ENCODE measurements at places on chromosomes 3 and 15.

DNA sequence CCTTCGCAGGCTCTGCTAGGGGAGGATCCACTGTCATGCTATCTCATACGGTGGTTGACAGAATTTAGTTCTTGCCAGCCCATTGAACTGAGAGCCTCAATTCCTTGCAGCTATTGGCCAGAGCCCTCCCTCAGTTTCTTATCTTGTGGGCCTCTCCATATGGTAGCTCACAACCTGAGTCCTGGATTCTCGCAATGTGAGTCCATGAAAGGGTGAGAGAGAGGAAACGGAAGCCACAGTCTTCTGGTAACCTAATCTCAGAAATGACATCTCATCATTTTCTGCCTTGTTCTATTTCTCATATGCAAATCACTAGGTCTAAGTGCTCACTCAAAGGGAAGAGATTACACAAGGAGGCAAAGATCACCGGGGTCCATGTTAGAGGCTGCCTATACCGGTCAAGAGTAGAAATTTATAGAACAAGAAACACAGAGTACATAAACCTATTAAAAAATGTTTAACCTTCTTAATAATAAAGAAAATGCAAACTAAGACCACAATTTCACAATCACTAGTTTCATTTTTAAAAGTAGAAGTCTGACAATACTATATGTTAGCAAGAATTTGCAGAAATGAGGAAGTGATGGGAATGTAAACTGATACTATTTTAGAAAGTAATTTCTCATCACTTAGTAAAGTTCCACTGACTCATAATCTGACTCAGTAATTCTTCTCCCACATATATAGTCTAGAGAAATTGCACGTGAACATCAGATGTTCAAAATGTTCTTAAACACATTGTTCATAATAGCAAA, 378.4 kb upstream of the AGTR1 start:
- DNase-seq = no peak

DNA sequence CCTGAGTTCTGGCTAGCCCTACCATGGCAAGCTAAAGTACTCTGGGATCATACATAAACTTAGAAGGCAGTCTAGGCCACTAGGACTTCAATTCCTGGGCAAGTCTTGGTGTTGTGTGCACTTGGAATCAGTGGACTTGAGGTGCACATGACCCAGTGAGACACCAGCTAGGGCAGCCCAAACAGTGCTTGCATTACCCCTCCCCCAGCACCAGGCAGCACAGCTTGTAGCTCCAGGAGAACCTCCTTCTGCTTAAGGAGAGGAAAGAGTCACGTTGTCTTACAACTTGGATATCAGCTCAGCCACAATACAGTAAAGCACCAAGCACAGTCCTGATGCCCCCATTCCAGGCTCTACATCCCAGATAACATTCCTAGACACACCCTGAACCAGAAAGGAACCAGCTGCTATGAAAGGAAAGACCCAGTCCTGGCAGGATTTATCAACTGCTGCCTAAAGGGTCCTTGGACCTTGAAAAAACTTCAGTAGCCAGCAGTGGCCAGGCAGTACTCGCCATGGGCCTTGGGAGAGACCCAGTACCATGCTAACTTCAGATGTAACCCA, 57.2 kb downstream of the MYO9A start:
- DNase-seq = no peak

- DNase-seq = no peak
Measured at GRCh38 chr3:18345015-18345367, 80.1 kb downstream of the SATB1 start.

DNA sequence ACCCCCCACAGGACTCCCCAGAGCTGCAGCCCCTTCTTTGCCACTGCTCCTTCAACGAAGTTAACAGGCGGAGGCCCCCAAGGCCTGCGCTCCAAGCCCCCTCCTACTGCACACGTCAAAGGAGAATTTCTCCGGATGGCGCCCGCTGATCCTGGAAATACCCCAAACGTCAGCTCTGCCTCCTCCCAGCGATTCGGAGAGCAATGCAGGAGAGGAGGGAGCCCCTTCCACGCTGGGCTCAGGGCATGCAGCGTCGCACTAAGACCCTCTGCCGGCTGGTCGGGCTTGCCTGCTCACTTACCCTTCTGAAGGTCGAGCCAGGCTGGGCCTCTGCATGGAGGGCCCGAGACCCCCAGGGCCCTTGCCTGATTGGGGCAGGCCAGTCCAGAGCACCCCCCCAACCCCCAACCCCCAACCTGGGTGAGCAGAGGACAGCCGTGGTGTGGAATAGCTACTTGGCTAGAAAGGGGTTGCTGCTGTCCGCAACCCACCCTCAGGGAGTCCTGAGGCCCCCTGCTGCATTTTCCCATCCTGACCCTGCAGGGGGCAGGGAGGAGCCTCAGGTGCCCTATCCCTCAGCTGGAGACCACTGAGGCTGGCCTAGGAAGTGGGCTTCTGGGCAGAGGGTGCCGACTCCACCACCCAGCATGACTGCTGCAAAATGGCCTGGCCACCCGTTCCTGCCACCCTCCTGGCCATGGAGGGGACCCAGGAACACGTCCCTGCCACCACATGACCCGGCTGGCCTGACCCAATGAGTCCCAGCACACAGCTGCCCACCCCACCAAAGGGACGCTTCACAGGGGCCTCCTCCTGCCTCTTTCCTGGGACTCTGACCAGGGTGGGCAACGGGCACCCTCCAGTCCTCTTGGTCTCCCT, 976 bp downstream of the ATP2B2 start:
- DNase-seq = no peak

DNA sequence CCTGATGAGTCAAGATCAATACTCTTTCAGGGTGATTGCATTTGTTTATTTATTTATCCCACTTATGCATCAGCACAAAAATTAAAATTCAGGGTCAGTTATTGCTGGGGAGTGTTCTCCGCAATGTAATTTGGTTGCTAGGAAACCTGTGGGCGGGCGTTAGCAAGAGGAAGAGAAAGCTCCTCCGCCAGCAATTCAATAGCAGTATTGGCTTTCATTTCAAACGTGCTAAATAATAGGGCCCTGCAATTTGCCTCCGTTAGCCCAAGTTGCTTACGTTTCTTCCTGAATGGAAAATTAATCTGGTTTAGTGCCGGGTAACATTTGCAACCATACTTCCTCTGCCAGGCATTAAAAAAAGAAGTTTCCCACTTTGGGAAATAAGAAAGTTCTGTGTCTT, 35.5 kb upstream of the PLCL2 start:
- DNase-seq = peak; percentile 51

GRCh38 chr3:27680517-27681246, 41.4 kb downstream of the EOMES start:
- DNase-seq = no peak

- no peak for DNase-seq
Measured at GRCh38 chr3:7207125-7207524, 346.2 kb downstream of the GRM7 start.
